ENCODE measurements at places on chromosomes 7 and 10.

DNA sequence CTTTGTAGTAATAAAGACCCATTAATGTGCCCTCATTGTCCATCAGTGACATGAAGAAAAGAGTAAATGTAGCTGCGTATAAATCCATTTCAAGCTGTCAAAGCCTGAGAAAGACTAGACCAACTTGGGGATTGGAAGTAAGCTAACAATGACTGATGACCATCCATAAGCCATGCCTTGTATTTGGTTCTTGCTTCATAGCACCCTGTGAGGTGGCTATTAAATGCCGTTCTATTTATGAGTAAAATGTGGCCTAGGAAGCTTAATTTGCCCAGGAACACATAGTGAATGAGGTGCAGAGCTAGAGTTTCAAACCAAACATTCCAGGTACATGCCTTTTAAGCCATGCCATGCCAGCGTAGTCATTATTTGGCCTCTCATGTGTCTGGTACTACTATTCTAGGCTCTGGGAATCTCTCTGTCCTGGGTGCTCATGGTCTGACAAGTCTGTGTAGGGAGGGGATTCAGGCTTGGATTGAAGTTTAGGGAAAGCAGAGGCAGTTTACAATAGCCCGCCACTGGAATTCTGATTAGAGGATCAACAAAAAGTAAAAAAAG lies 92.1 kb downstream of the ZNF277 start:
- no peak overlapping the region for H3K4me3 ChIP-seq
- H3K4me1 ChIP-seq = no peaks in the 10 kb centered on the region
- H3K36me3 ChIP-seq = peaks cover 14% of the 10 kb centered on the region

- ATAC-seq = no peak
- no peak within 1 kb of the TSS for H3K27ac ChIP-seq
- no peak within 1 kb of the TSS for H3K4me3 ChIP-seq
These were observed at the start of gene WNT16 for GRCh38 chr7:121328508-121329190. Gene WNT16 (plus strand): TSS chr7:121329000. CDS start chr7:121329293, 293 bp downstream.

- H3K27me3 ChIP-seq = no peaks in the 10 kb centered on the region
- no peaks in the 10 kb centered on the region for H3K36me3 ChIP-seq
- no peak overlapping the region for H3K27ac ChIP-seq
- no peak overlapping the region for H3K4me3 ChIP-seq
These were observed 287.6 kb downstream of the LRMDA start for GRCh38 chr10:75718991-75719390.

GRCh38 chr7:156230576-156230975 lies 410.0 kb upstream of the RNF32 start:
- H3K4me1 ChIP-seq = no peaks in the 10 kb centered on the region
- no peak overlapping the region for H3K4me3 ChIP-seq
- peaks cover 7% of the 10 kb centered on the region for H3K27me3 ChIP-seq

DNA sequence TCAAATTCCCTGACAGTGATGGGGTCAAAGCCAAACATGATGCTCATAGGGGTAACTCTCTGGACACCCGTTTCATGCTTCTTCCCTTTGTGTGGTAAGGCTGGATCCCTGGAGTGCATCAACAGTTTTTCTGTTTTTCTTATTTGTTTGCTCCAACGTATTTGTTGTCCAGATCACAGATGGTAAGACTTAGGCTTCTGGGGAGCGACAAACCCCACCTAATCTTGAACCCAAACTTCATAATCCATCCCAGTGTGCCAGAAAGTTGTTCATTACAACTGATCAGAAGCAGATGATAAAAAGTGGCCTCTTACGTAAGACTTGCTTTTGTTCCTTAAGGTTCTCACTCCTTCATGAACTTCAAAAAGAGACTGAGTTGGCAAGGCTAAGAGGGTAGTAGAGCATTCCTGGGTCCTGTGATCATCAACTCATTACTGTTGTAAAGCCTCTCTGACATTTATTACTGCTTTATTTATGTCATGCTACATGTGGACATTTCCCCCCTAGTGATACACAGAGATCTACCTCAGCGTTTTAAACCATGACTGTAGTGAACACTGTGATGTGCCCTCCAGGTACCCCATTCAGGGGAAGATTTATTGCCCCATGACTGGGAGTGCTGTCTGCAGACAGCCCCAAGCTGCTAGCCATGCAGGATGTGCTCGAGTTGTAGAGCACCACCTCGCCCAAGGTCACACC lies 125.6 kb downstream of the CCDC71L start:
- H3K36me3 ChIP-seq = no peaks in the 10 kb centered on the region
- no peak overlapping the region for H3K4me3 ChIP-seq
- ATAC-seq = no peak
- no peaks in the 10 kb centered on the region for H3K4me1 ChIP-seq
- no peaks in the 10 kb centered on the region for H3K27me3 ChIP-seq

GRCh38 chr10:110048781-110049180 lies 41.0 kb downstream of the ADD3 start:
- no peaks in the 10 kb centered on the region for H3K36me3 ChIP-seq
- H3K4me3 ChIP-seq = no peak overlapping the region
- H3K27me3 ChIP-seq = no peaks in the 10 kb centered on the region
- ATAC-seq = no peak

DNA sequence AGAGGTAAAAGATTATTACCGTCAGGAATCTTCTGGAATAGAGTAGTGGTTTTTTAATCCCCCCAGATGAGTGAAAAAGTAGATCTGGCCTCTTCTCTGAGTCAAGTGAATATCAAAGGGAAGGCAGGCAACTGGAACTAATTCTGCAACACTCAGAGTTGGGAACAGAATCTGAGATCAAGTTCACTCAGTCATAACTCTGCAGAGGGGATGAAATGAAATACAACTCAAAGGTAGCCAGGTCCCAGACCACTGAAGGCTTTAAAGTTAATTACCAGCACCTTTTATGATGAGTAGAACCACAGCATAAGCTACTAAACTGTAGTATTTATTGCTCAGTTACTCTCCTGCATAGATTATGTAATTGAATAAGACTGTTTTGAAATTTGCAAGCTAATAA lies 455.6 kb upstream of the AKR1E2 start:
- ATAC-seq = no peak
- H3K27ac ChIP-seq = no peak overlapping the region
- no peaks in the 10 kb centered on the region for H3K36me3 ChIP-seq
- H3K27me3 ChIP-seq = no peaks in the 10 kb centered on the region
- H3K4me1 ChIP-seq = no peaks in the 10 kb centered on the region

DNA sequence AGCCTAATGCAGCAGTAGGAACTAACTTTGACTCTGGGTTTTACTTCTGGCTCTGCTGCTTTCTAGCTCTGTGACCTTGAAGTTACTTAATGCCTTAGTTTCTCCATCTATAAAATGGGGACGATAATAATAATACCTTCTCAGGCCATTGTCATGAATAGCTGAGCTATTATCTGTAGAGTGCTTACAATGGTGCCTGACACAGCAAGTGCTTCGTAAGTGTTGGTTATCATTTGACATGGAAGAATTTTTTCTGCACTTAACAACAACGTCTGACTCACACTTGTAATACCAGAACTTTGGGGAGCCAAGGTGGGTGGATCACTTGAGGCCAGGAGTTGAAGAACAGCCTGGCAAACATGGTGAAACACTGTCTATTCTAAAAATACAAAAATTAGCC lies 140.5 kb downstream of the ARL4A start:
- no peaks in the 10 kb centered on the region for H3K36me3 ChIP-seq
- H3K4me3 ChIP-seq = no peak overlapping the region
- no peaks in the 10 kb centered on the region for H3K27me3 ChIP-seq
- ATAC-seq = no peak
- no peak overlapping the region for H3K27ac ChIP-seq

- no peaks in the 10 kb centered on the region for H3K36me3 ChIP-seq
- H3K4me1 ChIP-seq = no peaks in the 10 kb centered on the region
- no peak for ATAC-seq
- H3K27me3 ChIP-seq = no peaks in the 10 kb centered on the region
- no peak overlapping the region for H3K4me3 ChIP-seq
- H3K27ac ChIP-seq = no peak overlapping the region
These were observed 9.1 kb downstream of the LANCL2 start for GRCh38 chr7:55374213-55374612.

Data from gastroesophageal sphincter (tissue), 4 donors.